ENCODE measurements at places on chromosomes 7 and 10.

GRCh38 chr7:119270045-119270464 is 1002.9 kb upstream of the KCND2 start:
- DNase-seq = no peak

GRCh38 chr7:36726806-36727503 is 2.7 kb upstream of the AOAH start:
- DNase-seq = no peak

GRCh38 chr10:132061465-132061864 is 4.3 kb upstream of the JAKMIP3 start:
- DNase-seq = no peak

DNA sequence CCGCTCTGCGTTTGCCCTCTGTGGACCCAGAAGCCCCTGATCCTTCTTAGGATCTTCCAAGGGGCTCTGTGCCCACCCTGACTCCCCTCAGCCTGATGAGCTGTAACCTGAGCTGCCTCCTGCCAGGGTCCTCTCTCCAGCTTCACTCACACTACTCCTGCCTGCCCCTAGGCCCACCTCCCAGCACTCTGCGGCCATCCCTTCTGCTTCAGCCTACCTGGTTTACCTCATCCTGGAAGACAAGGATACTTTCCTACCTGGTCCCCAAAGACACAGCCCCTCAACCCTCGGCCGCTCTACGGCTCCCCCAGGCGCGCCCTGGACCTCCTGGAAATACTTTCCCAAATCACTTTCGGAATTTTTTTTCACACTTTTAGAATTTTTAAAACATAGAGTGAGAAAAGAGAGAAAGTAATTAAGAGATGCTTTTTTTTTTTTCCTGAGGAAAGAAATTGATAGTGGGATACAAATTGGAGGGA is 6.4 kb upstream of the ZNF862 start:
- no peak for DNase-seq

DNA sequence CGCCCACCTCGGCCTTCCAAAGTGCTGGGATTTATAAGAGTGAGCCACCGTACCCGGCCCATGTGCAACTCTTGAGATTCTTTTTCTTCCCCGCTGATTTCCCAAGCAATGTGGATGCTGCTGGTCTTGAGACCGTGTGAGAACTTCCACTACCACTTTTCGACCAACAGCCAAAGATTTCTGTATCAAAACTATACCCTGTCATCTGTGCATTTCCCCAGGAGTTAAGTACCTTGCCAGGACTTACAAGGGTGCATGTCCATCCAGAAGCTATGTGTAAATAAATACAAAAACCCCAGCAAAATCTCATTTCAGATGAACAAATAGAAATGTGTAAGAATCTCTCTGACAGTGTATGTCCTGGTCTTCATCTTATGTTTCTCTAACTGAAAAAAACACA is 9.9 kb upstream of the GALNT11 start:
- DNase-seq = no peak

GRCh38 chr7:5428478-5429252 is 5.0 kb upstream of the TNRC18 start:
- DNase-seq = no peak

GRCh38 chr7:38016567-38016966 is 96.1 kb downstream of the EPDR1 start:
- DNase-seq = no peak

- no peak for DNase-seq
These were observed 121.7 kb upstream of the TRIM24 start for GRCh38 chr7:138338361-138338760.

DNA sequence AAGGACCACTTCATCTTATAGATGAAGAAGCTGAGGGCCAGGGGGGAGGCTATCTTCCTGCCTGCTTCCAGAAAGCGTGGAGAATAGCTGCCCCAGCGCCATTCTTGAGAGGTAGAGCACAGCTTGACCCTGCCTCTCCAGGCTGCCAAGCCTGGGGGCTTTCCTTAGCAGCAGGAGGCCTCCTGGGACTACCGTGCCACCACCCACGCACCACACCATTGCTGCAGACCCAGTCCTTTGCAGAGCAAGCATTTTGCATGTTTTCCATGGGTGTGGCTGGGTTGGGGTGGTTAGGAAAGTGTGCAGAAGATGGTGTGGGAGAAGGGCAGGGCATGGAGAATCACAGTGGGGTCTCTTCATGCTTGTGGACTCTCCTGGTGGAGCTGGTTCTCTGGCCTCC is 64.9 kb downstream of the TBXAS1 start:
- DNase-seq = peak; percentile 15

GRCh38 chr10:36802490-36803153 is 322.8 kb upstream of the ANKRD30A start:
- DNase-seq = no peak

GRCh38 chr7:34849986-34850385 is 187.3 kb downstream of the DPY19L1 start:
- DNase-seq = no peak

- no peak for DNase-seq
These were observed 1.8 kb upstream of the CLCN1 start for GRCh38 chr7:143314127-143314526.

DNA sequence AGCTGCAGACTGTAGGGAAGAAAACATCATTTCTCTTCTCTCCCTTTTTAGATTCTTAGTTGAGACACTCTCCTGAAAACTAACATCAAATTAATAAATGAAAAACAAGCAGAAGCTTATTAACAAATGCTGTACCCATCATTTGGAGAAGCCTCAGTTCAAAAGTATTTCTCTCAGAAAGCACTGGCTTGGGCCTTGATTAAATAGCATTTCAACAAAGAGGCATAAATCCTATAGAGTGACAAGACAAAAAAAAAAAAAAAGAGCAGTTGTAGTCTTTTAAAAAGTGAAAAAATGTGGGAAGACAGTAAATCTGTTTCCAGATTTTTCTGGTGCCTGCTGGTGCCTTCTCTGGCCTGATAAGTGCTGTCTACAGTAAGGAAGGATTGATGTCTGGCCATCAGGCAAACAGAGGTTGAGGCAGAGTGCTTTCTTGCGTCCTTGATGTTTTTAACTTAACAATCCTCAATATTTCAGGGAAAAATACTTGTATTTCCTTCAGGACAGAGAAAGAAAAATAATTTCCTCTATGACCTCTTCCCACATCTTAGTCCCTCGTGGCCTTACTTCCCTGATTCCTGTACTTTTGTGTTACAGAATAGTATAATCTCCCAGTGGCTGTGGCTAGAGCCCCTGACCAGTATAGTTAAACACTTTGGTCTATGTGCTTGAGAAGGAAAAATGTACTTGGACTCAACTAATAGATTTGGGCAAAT is 300.5 kb downstream of the HGF start:
- no peak for DNase-seq

GRCh38 chr10:12333380-12334185 is 15.8 kb upstream of the CAMK1D start:
- DNase-seq = no peak

DNA sequence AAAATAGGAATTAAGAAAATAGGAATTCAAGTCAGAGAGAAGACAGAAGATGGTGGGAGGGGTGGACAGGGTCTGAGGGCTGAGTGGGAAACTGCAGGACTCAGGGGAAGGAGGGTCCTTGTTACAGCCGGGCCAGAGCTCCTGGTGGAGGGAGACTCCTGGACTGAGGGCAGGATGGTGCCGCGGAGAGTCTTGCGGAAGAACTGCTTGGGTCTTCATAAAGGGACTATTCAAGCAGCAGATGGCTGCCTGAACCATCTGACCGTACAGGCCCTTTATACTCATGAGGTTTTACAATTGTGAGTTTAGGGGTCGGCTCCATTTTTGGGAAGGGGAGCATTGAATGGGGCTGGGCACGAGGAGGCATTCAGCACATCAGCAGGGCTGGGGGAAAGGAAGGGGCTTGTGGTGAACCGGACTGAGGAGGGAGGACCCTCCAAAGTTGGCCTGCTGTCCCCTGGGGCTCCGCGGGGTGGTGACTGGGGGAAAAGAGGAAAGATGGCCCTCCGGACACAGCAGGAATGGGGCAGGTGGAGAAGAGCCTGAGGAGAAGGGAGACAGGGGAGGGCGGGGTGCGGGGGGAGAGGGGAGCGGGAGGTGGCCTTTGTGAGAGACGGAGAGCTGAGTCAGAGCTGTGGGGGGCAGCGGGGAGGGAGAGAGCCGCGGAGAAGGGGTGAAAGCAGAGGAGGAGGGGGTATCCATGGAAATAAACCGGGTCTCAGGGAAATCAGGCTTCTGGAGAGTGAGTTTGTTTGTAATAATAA is 1.5 kb downstream of the FAM131B start:
- DNase-seq = no peak

GRCh38 chr7:121436688-121437087 is 40.6 kb upstream of the FAM3C start:
- DNase-seq = no peak

DNA sequence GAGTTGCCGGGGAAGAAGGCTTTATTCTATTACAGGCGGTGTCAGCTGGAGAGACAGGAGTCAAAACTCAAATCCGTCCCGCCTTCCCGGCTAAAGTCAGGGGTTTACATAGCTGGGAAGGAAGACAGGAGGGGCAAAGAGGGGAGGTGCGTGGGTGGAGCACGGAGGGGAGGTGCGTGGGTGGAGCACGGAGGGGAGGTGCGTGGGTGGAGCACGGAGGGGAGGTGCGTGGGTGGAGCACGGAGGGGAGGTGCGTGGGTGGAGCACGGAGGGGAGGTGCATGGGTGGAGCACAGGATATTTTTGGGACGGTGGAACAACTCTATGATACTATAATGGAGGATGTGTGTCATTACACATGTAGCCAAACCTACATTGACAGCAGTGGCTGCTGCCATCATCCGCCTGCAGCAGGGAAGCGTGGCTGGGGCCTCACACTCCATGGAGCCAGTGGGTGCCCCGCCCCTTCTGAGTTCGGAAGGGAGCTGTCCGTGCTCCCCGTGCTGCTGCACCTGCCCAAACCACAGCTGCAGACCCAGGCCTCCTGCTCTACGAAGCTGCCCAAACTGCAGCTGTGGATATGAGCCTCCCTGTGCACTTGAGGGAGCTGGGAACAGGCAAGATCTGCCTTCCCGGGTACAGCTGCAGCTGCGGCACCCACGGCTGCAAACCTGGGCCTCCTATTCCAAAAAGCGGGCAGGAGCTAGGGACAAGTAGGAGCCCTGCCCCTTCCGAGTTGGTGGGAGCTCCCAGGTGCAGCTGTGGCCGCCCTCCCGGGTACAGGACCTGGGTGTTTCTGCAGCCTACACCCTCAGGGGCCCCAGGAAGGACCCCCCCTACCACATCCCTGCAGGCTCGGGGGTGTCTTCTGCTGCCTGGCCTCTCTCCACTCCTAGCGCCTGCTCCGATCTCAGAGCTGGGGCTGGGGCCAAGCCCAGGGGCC is 119.4 kb downstream of the DYNC2I1 start:
- no peak for DNase-seq

DNA sequence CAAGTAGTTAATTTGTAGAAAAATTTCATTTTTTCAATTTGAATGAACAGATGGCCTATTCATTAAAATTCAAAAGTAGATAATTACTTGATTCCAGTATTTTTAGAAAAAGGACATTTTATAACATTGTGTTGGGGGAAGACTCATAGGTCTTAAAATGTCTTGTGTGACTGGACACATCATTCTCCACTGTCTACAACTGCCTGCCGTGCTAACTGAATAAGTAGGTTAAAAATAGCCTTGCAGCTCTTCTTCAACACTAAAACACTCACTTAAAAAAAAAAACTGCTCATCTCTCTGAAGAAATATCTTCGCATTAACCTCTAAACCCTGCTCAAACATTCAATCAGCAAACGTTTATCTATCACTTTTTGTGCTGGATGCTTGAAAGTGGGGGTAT is 253.8 kb downstream of the CSTF2T start:
- DNase-seq = no peak

DNA sequence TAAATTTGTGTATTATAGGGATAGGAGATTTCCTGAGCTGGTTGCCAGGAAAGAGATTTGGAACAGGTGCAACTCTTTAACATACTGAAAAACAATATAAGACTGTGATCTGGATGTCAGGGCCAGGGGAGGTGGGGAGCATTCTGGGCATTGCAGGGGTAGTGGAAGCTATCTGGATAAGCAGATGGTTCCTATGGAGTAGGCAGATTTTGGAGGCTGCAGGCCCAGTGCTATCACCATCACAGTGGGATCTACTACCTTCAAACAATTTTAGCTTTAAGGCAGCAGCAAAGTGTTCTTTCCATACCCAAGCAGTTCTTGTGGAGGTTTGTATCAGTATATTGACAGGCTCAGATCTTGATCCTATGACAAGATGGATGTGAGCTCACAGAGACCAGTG is 71.1 kb downstream of the ADAM22 start:
- no peak for DNase-seq

- no peak for DNase-seq
These were observed 53.0 kb downstream of the CTBP2 start for GRCh38 chr10:125107166-125107949.

GRCh38 chr7:13829231-13829630 is 160.2 kb downstream of the ETV1 start:
- no peak for DNase-seq

Measured in NCI-H187 (cell line).